ENCODE measurements at places on chromosomes 11 and 22. TPM values are rescaled to one million over a fixed set of nuclear protein-coding genes. Genes with fewer than 3 reads are reported as not detected.

- DNase-seq: no peak
These were observed 14.3 kb upstream of the EFCAB6 start for GRCh38 chr22:43826142-43827002.

- no peak for DNase-seq
These were observed 29.8 kb downstream of the NUP98 start for GRCh38 chr11:3767536-3767935.

GRCh38 chr22:45246060-45246985 is 5.6 kb upstream of the KIAA0930 start:
- DNase-seq: no peak

- DNase-seq: no peak
These were observed 11.1 kb upstream of the OSM start for GRCh38 chr22:30277547-30278344.

DNA sequence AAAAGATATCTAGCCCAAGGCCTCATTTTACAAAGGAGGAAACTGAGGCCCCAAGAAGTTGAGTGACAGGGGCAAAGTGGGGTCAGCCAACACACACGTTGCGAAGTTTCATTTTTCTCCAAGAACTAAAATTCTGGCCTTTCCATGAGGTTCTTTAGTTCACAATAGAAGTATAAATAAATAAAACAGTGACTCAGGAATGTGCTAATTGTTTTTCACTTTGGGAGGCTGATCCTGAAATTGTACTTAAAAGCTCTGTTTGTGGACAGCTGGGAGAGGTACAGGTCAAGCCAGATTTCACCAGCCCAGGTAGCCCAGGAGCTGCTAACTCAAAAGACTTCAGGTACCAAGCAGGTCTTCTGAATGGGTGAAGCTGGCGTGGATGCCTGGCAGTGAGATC is 105.2 kb downstream of the TRAF6 start:
- no peak for DNase-seq

GRCh38 chr11:125090816-125091215 is 20.6 kb downstream of the TMEM218 start:
- DNase-seq: no peak

GRCh38 chr22:42188808-42189447 is 58.3 kb upstream of the CYP2D6 start:
- no peak for DNase-seq

DNA sequence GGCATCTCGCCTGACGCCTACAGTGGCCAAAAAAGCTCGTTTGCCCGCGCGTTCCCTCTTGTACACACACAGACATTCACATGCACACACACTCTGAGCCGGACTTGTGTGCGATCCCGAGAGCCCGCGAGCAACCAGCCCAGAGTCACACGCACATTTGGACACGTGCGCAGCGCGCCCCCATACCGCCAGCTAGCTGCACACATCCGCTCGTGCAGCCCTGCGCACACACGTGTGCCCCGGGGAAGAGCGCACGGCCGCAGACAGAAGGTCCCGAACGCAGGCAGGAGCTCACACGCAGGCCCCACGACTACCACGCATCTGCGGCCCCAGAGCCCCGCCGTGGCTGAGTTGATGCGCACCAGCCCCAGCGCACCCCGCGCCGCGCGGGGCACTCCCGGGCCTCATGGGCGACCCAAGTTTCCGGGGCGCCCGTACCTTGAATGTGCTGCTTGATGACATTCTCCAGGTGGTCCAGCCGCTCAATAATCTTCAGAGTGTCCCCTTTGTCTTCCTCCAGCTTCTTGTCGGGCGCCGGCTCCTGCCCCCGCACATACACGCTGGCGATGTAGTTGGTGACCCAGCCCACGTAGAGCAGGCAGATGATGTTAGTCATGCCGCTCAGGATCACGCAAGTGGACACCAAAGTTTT is 758 bp downstream of the GALNT18 start:
- no peak for DNase-seq

DNA sequence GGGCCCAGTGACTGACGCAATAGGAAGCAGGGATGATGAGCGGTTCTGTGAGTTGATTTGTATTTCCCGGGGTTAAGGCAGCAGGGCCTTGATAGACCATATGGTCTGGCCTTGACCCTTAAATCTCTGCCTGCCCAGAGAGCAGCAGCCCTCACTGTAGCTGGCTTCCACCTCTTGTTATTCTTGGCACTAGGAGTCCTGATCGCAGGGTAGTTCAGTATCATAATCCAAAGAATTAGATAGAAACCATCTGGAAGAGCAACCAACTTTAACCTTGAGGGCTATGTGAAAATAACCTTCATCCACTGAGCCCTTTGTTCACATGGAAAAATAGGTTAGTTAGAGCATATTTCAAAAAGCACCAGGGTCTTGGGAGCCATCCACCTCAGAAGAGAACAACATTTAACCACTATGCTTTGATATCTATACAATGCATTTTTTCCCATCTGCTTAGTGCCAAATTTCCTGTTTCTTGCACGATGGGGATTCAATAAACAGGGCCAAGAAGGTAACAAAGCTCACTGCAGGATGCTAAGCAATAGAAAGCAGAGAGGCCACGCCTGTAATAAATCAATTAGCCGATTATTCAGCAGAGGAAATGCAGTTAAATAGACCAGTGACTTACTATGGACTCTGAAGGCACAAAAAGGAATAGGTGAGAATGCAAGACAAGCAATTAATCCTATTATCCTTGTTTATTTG is 761.3 kb downstream of the OPCML start:
- no peak for DNase-seq

- DNase-seq: no peak
These were observed 751 bp downstream of the FIBIN start for GRCh38 chr11:26994631-26995095.

DNA sequence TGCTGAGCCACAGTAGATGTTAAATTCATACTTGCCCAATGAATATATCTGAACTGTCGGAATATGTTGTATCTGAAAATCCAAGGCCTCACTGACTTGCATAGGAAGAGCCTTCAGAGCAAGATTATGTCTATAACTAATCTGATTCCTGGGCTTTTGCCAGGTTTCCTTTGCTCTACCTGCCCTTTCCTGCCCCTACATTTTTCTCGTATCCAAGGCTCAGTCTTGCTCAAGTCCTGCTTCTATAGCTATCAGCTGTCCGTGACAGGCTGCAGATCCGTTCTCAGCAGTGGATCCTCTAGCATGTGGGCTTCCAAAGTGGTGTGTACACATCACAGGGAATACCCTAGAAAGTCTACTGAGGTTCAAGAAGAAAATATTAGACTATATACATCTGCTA is 18.8 kb upstream of the USP47 start:
- DNase-seq: no peak

DNA sequence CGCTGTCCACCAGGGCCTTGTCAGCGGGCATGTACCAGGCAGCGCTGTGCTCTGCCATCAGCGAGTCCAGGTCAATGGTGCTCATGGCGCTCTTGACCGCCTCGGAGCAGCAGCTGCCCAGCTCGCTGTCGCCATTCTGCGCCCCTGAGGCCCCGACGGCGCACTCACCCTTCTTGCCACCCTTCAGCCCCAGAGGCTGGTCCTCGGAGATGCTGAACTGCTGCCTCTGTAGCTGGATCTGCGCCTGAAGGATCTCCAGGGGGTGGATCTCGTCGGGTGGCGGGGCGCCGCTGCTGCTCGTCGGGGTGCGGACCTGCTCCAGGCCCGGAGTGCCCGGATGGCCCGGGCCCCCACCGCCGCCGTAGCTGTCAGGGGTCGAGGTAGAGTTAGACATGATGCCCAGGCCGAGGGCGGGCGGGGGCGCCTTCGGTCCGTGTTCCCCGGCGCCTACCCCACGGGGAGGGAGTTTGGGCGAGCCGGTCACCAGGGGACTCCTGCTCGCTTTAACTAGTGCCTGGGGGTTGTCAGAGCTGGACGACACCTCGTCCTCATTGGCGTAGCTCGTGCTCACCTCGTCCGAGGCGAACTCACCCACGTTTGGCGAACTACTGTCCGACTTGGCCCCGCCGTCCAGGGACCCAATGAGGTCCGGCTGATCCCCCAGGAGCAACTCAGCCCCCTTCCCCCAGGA is 4.6 kb downstream of the MN1 start:
- no peak for DNase-seq

GRCh38 chr11:70468256-70469195 is 70.2 kb downstream of the CTTN start:
- DNase-seq: no peak

Gene SVIP
- 34.9 TPM for total RNA-seq

Gene TESMIN
- 0.65 TPM for total RNA-seq

Gene GATD1
- total RNA-seq: 49.7 TPM

Gene CNIH2
- 1.7 TPM for total RNA-seq

Gene GNB1L
- total RNA-seq: 25.9 TPM

Gene RIC3
- 14.5 TPM for total RNA-seq

Gene CHRM1
- not detected for total RNA-seq

Gene SPDYC
- total RNA-seq: not detected

Gene NXPE4
- total RNA-seq: not detected

Gene F2
- total RNA-seq: 0.81 TPM

Gene SSTR3
- total RNA-seq: 2.3 TPM

Gene ZNRF3
- total RNA-seq: 4.9 TPM

Gene CTR9
- 51.9 TPM for total RNA-seq
